ENCODE measurements at places on chromosomes 11 and 22.

DNA sequence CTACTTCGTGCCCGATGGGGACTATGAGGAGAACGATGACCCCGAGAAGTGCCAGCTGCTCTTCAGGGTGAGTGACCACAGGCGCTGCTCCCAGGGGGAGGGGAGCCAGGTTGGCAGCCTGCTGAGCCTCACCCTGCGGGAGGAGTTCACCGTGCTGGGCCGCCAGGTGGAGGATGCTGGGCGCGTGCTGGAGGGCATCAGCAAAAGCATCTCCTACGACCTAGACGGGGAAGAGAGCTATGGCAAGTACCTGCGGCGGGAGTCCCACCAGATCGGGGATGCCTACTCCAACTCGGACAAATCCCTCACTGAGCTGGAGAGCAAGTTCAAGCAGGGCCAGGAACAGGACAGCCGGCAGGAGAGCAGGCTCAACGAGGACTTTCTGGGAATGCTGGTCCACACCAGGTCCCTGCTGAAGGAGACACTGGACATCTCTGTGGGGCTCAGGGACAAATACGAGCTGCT, 751 bp downstream of the FIBIN start:
- DNase-seq = no peak

- no peak for DNase-seq
Measured at GRCh38 chr22:38840129-38840528, 3.7 kb downstream of the NPTXR start.

DNA sequence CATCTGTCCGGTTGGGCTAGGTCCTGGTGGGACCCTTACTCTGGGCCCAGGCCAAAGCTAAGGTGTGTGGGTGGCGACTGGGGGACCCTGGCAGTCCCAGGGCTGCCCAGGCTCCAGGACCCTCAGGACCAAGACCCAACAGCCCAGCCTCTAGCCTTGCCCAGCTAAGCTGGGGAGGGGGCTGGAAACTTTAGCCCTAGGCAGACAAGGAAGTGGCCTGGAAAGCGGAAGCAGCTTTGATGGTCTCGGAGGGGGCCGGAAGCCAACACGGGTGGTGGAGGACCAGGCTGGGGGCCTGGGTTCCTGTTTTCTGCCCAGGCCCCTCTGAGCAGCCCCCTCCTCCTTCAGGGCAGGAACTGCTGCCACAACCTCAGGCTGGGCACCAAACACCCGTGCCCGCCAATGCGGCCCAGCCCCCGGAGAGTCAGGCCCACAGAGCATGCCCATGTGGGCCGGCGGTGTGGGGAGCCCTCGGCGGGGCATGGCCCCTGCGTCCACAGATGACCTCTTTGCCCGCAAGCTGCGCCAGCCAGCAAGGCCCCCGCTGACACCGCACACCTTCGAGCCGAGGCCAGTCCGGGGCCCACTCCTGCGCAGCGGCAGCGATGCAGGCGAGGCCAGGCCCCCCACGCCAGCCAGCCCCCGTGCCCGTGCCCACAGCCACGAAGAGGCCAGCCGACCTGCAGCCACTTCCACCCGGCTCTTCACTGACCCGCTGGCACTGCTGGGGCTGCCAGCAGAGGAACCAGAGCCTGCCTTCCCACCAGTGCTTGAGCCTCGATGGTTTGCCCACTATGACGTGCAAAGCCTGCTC, 2.8 kb downstream of the SIPA1 start:
- DNase-seq = peak; percentile 27

- no peak for DNase-seq
Measured at GRCh38 chr11:86559311-86559945, 113.0 kb downstream of the ME3 start.

DNA sequence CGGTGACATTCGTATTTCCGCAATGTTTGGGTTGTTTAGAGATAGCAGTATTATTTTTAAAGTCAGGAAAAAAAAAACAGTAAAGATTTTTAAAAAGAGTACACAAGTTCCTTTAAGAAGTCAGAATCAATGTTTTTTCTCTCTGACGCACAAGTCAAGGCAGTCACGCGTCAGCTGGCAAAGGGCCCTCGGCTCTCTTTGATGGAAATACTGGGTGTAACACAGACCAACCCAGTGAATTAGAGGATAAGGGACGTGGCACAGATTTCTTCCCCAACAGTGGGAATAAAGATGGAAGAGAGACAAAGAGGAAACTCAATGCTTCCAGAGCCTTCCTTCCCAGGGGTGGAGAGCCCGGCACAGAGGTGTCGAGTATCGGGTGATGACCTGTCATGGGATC, 13.4 kb downstream of the ASCC2 start:
- no peak for DNase-seq

- DNase-seq = no peak
Measured at GRCh38 chr22:17368554-17369438, 464 bp upstream of the CECR2 start.

DNA sequence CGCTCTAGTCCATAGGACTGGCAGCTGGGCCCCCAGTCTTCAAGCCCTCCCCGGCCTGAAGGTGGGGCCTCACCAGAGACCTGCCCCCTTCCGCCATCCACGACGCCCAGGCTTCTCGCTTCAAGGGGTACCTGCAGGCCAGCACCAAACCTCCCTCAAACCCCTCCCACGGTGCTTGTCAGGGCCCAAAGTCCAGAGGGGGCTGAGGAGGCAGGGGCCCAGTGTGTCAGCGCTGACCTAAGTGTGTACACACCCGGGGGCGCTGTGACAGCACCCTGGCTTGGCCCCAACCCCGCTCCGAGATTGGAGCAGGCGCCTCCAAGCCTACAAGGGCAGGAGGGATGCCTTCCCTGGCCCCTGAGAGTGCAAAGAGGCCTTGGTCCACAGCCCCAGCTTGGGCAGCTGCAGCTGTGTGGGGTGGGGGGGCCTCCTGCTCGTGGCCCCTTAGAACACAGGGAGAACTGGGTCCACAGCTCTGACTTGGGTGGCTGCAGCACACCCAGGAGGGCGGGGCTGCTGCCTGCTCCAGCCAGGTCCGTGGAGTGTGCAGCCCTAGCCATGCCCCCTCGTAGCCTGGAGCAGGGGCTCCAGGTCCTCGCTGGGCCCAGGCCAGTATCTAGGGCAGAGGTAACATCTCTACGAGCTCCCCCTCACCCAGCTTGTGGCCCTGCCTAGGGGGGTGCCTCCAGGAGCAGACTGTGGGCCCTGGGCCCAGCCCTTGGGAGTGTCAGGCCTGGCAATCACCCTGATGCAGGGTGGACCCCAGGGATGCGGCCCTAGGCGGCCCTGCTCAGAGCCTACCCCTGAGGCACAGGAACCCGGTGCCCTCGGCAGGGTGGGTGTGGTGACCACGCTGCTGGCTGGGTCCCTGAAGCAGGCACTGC, 4.9 kb downstream of the SBF2 start:
- DNase-seq = no peak

DNA sequence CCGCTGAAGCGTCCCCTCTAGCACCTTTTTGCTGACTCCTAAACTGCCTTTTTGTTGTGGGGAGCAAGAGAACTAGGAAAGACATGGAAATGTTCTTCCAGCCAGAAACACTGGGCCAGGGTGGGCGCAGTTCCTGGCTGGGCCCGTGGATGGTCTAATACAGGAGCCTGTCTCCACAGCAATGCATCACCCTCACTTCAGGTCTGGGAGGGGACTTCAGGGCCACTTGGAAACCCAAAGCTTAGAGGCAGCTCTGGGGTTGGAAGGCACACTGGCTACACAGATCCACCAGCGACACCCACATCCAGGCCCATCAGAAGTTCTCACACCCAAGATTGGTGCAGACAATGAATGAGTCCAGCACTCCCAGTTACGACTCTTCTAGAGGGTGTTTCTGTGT, 120.3 kb downstream of the ETS1 start:
- DNase-seq = no peak

GRCh38 chr11:130848361-130849214, 67.7 kb downstream of the SNX19 start:
- no peak for DNase-seq

- DNase-seq = no peak
Measured at GRCh38 chr11:96391698-96392307, 2.0 kb downstream of the JRKL start.

GRCh38 chr22:37448516-37449127, 21.3 kb upstream of the ELFN2 start:
- DNase-seq = no peak

DNA sequence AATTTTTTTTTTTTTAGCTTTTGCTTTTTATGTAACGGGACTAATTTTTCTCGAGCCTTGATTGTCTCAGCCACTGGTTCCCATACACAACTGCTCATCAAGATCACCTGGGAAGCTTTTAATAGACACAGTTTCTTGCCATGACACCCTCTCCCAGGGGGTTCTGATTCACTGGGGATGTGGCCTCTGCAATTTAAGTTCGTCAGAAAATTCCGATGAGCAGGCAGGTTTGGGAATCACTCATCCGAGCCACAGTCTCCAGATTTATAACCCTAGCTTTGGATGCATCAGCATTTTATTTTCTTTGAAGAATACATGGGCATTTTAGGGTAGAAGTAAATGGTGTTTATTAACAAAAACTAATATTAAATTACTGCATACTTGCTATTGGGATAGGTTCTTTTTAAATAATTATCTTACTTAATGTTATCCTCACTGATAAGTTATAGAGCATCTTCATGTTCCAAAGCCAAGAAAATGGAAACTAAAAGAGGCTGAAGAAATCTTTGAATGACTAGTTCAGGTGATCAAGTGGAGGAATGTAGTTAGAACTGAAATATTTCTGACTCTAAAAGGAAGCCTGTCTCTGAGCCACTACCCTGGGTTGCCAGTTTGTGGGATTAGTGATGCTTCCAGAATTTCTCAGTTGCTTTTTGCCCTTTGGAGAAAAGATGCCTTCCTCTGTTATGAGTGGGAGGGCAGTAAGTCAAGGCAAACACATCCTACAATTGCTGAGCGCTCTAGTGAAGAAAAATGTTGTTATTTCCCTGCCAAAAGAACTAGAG, 319.0 kb downstream of the DDX10 start:
- DNase-seq = no peak

- no peak for DNase-seq
Measured at GRCh38 chr22:29756341-29756740, 10.5 kb downstream of the ZMAT5 start.

DNA sequence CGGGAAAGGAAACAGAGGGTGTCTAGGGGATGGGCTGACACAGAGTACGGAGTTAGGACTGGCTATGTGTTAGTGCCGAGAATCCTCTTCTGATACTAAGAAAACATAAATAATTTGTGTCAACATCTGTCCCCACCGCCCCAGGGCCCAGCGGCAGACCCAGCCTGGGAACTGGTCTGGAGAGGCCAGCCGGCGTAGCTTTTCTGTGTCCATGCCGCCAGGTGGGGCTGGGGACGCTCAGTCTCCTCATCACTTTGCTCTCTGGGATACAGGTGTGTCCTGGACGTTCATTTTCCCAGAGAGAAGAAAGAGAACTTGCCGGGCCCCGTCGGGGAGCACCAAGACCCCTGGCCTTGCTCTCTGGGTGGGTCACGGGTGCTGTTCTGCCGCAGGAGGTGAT, 54.7 kb downstream of the WNT7B start:
- DNase-seq = no peak

DNA sequence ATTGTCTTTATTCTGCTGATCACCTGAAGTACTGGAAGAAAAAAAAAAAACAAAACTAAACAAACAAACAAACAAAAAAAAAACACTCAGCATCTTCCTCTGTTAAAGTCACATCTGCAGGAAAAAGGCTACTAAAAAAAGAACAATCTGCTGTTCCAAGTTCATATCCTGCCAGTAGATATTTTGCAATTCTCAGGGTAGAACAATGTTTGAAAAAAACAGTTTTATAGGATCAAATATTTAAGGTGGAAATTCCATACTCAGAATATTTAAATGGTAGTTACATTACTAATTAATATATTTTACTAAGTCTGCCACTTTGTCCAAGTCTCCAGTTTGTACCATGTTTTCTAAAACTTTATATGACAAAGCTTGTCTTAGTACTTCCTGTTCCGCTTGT, 175.2 kb downstream of the SBF2 start:
- no peak for DNase-seq

DNA sequence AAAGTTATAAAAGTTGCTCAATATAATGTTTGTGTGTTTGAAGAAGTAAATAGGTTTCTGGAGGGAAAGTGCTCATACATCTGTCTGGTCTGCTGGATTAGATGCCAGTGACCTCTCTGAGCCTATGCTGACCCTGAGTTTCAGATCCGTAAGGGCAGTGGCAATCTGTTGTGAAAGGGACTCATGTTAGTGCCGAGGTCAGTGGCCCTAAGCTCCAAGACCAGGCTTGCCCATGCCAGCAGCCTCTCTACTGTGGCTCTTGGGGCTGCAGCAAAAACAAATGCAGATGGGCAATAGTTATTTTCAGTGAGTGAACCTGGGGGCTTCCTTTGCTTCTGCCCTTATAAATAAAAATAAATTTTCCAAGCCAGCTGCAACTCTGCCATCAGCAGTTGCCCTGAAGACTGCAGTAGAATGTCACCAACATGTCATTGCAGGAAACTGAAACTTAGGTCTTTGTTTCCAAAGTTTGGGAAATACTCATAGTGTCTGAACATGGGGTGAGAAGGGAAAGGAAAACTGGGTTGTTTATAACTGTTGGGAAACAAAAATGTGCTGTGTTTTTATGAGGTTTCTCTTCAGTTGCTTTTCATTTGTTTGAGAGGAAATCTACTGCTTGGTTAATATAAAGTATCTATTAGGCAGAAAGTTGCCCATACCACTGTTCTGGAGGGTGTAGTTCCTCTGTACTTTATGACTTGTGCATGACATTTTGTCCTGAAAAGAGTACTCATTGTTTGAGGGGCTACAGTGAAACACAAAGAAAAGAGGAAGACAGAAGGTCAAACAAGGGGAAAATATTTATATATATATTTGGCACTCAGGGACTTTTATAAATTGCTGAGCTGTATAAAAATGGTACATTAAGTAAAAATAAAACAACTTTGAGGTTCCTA, 9.5 kb upstream of the MS4A4E start:
- DNase-seq = no peak

DNA sequence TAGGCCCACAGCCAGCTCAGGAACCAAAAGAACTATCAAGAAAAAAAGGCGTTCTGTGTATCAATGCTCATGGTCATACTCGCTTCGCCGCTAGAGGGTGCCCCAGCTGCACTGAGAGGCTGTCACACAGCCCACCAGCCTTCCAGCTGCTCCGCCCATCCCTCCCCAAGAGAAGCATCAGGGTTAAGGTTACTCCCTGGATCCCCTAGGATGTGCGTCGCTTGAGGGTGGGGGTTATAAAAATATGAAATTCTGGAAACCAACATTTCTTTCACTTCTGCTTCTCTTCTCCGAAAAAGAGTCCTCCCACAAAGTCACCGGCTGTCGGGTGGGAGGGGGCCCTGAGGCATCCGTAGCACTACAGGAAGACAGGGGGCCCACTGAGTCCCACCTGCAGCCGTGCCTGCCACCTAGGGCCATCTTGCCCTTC, 1.7 kb downstream of the CBX6 start:
- peak; percentile 67 for DNase-seq

- no peak for DNase-seq
Measured at GRCh38 chr11:101582989-101583250, 887 bp downstream of the TRPC6 start.
